ENCODE measurements at places on chromosomes 5 and 9.

DNA sequence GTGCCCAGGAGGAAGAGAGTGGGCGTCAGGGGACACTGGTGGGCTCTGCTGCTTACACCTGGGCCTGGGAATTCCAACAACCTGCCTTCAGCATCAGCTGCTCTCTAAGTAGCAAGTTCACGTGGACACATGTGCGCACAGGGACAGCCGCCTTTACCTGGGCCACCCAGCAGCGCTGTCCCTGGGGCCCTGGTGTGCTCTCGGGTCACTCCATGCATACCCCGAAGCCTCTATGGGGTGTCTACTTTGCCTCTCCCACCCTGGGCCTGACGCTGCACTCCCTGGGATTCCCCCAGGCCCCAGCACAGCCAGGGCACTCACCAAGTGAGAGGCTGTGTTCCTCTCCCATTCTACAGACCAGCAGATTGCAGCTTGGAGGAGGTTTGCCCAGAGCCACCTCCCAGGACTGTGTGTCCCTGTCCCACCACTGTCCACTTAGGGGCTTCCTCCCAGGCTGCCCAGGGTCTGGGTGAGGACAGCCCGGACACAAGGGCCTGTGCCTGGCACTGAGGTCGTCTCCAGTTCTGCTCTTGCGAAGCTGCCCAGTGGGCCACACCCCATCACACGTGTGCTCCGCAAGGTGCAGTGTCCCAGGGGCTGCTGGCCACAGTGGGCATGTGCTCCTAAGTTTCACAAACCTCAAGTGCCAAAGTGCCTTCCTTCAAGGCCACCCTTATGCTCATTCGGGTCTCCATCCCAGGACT, 5.9 kb downstream of the NINJ1 start:
- no peak for DNase-seq

GRCh38 chr9:77663754-77664153, 15.6 kb upstream of the GNA14 start:
- no peak for DNase-seq

DNA sequence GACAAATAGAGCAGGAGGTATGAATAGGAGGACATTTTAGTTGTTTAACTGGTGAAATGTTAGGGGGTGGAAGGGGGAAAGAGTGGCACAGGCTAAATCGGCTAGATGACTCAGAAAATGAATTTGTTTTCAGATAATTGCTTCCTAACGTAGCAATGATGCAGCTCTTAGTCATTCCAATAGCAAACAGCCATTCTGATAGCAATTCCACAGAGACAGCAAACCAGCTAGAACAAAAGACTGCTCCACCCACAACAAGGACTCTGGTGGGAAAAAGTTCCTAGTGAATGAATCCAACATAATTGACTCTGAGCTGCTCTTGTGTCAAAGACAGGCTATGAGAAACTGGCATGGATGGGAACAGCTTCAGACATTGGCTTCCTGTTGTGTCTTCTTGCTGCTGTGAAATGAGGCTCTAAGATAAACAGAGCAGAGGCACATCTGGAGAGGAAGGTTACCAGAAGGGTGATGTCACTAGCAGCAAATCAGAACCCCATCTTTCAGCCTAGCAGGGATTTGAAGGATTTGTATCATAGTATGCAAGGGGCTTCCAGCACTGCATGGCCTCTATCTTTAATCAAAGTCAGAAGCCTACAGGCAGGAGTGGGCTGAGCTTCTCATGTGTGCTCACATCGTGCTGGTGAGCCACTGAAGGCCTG, 28.1 kb upstream of the F2RL1 start:
- DNase-seq: peak; percentile 2

DNA sequence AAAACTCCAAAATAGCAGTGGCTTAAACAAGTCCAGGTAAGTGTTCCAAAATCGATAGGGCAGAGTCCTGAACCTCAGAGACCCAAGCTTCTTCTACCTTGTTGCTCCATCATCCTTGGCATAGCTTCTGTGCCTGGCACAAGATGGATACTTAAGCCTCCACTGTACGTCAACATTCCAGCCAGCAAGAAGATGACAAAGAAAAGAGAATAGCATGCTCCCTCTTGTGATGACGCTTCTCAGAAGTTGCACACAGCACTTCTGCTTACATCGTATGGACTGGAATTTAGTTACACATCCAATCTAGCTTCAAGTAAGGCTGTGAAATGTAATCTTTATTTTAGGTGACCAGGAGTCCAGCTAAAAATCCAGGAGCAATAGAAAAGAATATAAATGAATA, 227.4 kb downstream of the ESM1 start:
- DNase-seq: no peak

GRCh38 chr9:19117039-19117716, 10.1 kb downstream of the PLIN2 start:
- no peak for DNase-seq

DNA sequence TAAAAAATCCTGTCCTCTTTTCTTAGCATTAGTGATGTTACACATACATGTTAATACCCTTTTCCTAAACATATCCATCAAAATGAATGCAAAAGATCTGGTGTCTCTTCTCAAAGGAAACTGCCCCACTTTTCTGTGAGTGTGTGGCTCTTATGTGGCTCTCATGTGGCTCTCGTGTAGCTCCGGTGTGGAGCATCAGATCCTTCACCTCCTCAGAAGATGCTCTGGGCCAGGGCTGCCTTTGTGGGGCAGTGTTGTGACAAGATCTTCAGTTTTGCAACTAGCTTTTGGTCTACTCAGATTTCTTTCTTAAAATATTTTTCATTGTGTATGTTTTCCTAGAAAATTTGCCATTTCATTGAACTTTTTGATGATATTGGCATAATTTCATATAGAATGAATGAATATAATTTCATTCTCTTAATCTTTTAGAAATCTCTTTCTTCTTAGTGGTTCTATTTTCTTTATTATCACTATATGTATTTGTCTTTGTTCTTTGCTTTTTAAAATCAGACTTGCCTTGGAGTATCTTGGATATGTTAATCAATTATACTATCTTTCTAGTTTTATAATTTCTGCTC, 19.4 kb downstream of the GARNL3 start:
- DNase-seq: no peak

- no peak for DNase-seq
Measured at GRCh38 chr9:136562746-136563495, 17.1 kb upstream of the NOTCH1 start.

GRCh38 chr9:128493424-128493823, 11.1 kb upstream of the GLE1 start:
- no peak for DNase-seq

- no peak for DNase-seq
Measured at GRCh38 chr5:79590396-79590999, 21.7 kb upstream of the TENT2 start.

Measured in activated T-helper 1 cell treated with Interleukin-2 at 50 U/mL for 16 hours (primary cell).